ENCODE measurements at places on chromosomes 13 and 19.
A peak's percentile ranks its signal among the peaks of the same experiment; 100 is the strongest.

- no peak for DNase-seq
These were observed 84.4 kb upstream of the KCTD15 start for GRCh38 chr19:33712268-33712667.

GRCh38 chr13:42333613-42334328, 61.8 kb downstream of the AKAP11 start:
- peak; percentile 7 for DNase-seq

DNA sequence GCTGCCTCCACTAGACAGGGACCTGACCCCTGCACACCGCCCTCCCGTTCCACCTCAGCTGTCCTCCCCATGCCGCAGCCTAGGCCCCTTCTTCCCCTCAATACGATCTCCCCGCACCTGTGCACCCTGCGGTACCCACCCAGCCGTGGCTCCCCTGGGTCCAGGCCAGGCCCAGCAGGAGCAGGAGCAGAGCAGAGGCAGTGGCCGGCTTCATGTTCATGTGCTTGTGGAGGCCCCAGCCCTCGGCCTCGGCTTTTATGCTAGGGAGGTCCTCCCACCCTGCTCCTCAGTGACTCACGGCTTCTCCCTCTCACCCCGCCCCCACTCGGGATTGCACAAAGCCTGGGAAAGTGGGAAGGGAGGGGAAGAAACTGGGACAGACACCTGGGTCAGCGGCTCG, 11.4 kb upstream of the KRTDAP start:
- no peak for DNase-seq

- DNase-seq, result no peak
These were observed 52.6 kb upstream of the F7 start for GRCh38 chr13:113052971-113053370.

DNA sequence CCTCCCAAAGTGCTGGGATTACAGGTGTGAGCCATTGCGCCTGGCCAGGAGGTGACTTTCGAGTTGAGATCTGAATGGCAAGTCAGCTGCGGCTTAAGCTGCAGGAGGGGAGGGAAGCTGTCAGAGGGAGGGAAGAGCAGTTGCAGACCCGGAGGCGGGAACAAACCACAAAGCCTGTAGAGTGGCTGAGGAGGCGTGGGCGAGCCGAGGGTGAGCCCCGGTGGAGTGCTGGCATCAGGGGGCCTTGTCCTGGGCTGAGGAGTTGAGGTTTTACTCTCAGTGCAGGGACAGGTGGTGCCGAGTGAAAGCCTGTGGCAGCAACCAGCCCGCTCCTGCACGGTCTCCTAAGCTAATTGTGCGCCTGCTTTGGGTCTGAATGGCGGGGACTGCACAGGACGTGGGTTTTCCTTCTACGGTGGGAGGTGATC, 24.2 kb downstream of the PPP1R37 start:
- no peak for DNase-seq
